Activated CD4-positive, alpha-beta T cell treated with anti-CD3 and anti-CD28 coated beads for 24 hours (primary cell): ENCODE measurements at places on chromosomes 12 and 14.

DNA sequence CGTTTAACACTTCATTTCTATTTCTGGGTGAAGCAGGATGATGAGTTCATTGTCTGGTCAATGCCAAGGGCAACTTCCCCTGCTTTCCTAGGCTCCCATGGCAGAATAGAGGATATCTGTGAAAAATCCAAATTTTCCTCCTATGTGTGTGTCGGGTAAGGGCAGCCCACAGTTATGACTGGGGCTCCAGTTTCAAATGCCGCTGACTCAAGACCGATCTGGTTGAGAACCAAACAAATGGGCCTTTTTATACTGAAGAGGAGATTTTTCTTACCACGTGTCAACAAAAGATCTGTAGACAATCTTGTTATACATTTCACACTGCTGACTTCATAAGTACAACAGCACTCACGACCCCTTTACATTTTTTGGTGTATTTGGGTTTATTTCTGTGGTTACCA lies 120.8 kb downstream of the CHST11 start:
- DNase-seq, result no peak

GRCh38 chr14:71988939-71989338 lies 56.7 kb downstream of the RGS6 start:
- no peak for DNase-seq

DNA sequence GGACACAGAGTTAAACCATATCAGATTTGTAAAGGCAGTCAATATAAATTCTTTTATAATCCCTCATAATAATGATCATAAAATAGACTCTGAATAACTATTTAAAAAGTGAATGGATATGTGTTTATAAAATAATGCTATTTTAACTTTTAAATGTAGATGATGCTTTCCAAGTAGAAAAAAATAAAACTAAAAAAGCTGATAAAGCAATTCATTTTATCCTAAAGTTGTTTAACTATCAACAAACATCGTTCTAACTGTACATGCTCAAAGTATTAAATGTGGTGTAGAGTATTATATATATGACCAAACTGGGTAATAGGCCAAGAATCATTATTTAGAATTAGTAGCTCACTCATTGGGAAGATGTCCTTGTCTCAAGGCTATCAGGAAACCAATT lies 248.3 kb upstream of the CLEC14A start:
- no peak for DNase-seq

DNA sequence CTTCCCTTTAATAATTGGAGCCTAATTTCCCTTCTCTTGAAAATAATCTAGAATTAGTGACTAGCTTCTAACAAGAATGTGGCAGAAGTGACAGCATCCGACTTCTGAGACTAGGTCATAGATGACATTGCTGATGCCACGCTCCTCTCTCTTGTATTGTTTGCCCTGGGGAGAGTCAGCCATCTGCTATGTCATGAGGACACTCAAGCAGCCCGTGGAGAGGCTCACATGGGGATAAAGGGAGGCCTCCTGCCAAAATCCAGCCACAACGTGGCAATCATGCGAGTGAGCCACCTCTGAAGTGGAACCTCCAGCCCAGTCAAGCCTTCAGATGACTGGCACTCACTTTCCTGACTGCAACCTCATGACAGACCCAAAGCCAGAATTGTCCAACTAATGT lies 54.2 kb upstream of the LRRK2 start:
- no peak for DNase-seq

DNA sequence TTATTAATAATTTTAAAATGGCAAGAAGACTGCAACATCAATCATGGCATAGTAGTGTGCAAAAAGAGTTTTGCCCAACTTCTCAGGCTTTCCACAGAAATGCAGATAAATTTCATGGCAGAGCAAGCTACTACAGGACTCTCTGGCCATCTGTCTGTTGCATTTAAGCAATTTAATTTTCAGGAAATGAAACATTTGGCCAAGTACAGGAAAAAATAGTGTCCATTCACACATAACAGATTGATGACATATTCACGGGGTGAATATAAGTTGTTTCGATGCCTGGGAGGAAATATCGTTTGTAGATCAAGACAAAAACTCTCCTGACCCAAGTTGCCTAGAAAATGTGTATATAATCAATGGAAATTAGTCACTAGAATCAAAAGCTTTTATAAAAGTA lies 324.0 kb downstream of the PRKD1 start:
- no peak for DNase-seq

GRCh38 chr12:76318773-76319594 lies 29.2 kb downstream of the BBS10 start:
- DNase-seq, result no peak
